ENCODE measurements at places on chromosomes 11 and 22. TPM values are rescaled to one million over a fixed set of nuclear protein-coding genes. Genes with fewer than 3 reads are reported as not detected.

Gene NXPE2
- not detected for total RNA-seq

- DNase-seq, result no peak
These were observed 44.2 kb upstream of the SMTN start for GRCh38 chr22:31036671-31037550.

- DNase-seq, result peak; percentile 81
These were observed 19.3 kb upstream of the FXYD2 start for GRCh38 chr11:117843666-117844484.

GRCh38 chr11:2800655-2801531, 84.7 kb downstream of the CDKN1C start:
- DNase-seq, result no peak

Gene MUC6
- total RNA-seq, result not detected

- no peak for DNase-seq
These were observed 11.4 kb upstream of the A4GALT start for GRCh38 chr22:42732081-42732480.

GRCh38 chr11:44862558-44863101, 88.1 kb downstream of the TP53I11 start:
- DNase-seq, result no peak

DNA sequence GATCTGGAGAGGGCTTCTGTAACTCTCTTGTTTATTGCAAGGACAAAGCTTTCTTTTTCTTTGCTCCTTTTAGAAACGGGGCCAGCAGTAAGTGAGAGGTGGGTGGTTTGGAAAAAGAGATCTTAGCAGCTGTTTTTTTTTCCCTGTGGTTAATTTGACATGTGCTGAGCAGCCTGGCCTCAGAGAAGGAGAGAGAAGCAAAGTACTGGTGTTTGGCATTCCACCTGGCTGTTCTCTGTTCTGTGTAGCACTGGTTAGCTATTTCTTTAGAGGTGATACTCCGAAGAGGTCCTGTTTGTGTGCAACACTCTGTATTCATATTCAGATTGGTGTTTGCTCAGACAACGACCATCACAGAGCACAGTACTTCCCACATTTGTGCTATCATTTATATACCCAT, 80.8 kb upstream of the SORL1-AS1 start:
- DNase-seq, result no peak

- no peak for DNase-seq
These were observed 23.3 kb downstream of the KCNJ5 start for GRCh38 chr11:128914216-128915148.

DNA sequence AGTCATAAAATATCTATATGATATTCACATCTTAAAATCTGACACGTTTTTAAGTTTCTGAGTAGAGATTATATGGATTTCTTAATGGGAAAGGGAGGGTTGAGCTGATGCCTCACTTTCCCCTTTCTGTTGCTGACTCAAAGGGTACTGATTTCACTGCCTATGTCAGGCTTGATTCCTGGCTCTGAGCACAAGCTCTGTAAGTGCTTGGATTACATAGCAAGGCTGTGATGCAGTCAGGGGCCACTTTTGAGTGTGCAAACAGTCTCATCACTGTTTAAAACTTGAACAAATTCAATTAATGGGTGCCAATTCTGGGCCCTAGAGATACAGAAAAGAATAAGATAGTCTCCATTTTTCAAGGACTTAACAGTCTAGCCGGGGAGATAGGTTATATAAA, 14.4 kb downstream of the ATXN10 start:
- DNase-seq, result no peak

Gene TREH
- not detected for total RNA-seq

Gene CHRM1
- total RNA-seq, result not detected

- no peak for DNase-seq
These were observed 793.6 kb downstream of the DLG2 start for GRCh38 chr11:84833488-84834088.

Gene MYRF
- total RNA-seq, result not detected

Gene PLAAT2
- 1.4 TPM for total RNA-seq

GRCh38 chr11:2714871-2715270, 15.1 kb upstream of the KCNQ1OT1 start:
- no peak for DNase-seq

Gene NAV2
- total RNA-seq, result 40.3 TPM

Gene MAPK12
- 3.1 TPM for total RNA-seq

Gene TEX12
- not detected for total RNA-seq

Gene TMEM138
- total RNA-seq, result 27.3 TPM

- DNase-seq, result no peak
These were observed 455.4 kb downstream of the DLG2 start for GRCh38 chr11:85171648-85172257.

- no peak for DNase-seq
These were observed 9.8 kb downstream of the KCNC1 start for GRCh38 chr11:17744151-17744940.

Gene DDX25
- total RNA-seq, result 3.8 TPM

DNA sequence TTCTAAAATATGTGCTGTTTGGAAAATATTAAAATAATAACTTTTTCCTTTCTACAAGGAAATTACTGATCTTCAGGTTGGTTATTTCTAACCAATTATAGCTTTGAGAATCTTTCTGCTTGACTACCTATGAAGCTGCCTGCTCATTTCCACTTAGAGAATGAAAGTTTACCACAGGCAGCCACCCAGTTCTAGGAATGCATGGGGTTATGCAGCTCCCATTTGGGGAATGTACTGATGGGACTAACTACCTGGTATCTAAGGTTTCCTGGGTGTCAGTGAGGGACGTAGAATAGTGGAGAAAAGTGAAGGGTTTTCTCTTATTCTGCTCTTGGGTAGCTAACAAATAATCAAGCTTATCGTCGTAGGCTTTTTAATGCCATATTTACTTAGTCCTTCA, 73.4 kb downstream of the DEUP1 start:
- no peak for DNase-seq

DNA sequence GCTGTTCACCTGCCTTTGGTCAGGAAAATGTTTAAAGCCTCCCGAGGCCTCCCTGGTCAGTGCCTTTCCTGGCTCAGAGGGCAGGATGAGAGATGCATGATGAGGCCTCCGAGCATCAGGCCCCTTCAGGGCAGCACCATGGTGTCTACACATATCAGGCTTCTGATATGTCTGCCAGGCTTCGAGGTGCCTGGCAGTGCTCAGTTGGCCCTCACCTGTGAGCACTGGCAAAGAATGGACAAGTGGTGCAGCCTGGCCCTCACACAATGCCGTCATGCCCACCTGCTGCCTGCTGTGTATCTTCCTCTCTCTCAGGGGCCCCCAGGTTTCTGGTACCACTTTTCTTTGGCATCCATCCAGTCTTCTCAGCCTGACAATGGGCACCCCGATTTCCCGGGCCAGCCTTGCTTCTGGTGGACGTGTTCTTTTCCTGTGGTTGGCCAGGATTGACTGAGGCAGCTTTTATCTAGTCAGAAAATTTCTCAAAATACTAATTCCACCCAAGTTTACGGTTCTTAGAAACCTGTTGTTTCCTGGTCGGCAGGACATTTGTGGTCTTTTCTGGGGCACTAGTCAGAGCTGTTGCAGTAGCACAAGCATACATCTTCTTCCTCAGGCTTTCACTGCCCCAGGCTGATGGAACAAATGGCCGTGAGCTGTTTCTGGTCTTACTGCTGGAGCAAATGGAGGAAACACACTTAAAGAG, 76.8 kb upstream of the SUSD2 start:
- DNase-seq, result no peak

DNA sequence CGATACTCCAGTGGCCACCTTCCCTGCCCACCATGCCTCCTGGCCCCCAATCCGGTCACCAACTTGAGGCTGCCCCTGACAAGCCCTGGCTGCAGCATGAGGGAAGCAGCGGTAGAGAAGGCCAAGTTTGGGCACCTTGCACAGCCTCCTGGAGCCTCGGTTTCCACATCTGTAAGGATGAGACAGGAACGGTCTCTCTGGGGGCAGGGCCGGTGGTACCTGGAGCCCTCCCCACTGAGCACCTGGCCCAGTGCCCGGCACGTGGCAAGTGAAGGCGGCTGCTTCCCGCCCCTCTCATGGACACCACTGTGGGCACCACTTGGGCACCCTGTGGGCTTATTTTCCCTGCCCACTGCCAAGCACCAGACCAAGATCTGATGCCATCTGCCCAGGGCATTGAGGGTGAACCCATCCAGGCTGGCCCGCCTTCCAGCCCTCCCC, 77.8 kb downstream of the CDKN1C start:
- peak; percentile 2 for DNase-seq

Gene GRAP2
- 0.27 TPM for total RNA-seq

DNA sequence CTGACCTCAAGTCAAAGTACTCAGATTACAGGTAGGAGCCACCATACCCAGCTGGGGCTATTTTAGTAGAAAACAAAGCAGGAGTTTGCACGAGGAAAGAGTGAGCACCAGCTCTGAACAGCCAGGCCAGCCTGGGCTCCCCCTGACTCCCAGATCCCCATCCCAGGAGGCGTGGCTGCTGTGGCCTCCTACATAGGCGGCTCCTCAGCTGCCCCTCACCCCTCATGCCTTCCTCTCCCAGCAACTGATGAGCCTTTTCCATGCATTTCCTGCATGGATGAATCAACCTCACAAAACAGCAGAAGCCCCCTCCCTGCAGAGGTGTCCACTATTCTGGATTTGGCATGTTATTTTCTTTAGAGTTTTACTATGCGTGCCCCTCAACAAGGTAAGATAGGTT, 10.5 kb upstream of the FLRT1 start:
- DNase-seq, result no peak

Data from thyroid gland (tissue), 4 donors.